Activated naive CD8-positive, alpha-beta T cell treated with anti-CD3 and anti-CD28 coated beads, Interleukin-2, amount 50 U/mL, for 24 hours (primary cell): ENCODE measurements at places on chromosomes 6 and 20.

GRCh38 chr6:111759331-111759835 is 113.9 kb downstream of the FYN start:
- no peak for DNase-seq

- DNase-seq = no peak
Measured at GRCh38 chr6:43297644-43298564, at the start of gene SLC22A7. Gene SLC22A7 (plus strand): TSS chr6:43298260. CDS start chr6:43298359, 99 bp downstream.

GRCh38 chr6:18179770-18180356 is 24.6 kb downstream of the KDM1B start:
- no peak for DNase-seq

DNA sequence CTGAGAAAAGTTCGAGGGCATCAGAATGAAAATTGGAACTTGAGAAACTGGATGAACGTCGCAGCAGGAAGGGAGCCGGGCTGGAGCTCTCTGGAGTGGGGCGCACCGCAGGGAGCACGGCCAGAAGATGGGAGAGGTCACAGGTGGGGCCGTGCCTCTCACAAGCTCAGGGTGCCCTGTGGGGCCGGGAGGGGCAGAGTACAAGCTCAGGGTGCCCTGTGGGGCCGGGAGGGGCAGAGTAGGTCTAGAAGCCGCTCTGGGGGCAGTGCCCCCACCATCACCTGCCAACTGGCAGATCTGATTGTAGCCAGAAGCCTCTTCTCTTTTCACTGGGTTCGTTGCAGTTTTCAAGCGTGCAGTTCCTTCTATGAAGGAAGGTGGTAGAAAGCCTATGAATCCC is 61.1 kb upstream of the SNX9 start:
- DNase-seq = no peak

GRCh38 chr6:166771701-166772100 is 144.7 kb upstream of the RPS6KA2 start:
- DNase-seq = no peak

DNA sequence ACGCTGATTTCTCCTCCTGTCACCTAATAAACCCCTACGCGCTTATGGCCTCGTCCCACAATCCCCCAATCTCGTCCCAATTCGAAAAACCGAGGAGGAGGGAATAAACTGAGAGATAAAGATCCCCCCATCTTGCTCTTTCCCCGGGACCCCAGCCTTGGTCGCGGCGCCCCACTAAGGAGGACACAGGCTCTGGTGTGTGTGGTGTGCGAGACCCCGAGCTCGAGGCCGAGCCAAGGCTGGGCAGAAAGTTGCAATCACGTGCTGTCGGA is 1.3 kb upstream of the NR2E1 start:
- no peak for DNase-seq

GRCh38 chr20:4066551-4066950 is 51.2 kb upstream of the RNF24 start:
- DNase-seq = no peak
